ENCODE measurements at places on chromosomes 13 and 19.

- peaks cover 79% of the 10 kb centered on the region for H3K27me3 ChIP-seq
- H3K4me1 ChIP-seq: no peaks in the 10 kb centered on the region
- H3K36me3 ChIP-seq: no peaks in the 10 kb centered on the region
These were observed 8.5 kb upstream of the SIGLEC8 start for GRCh38 chr19:51466723-51467122.

DNA sequence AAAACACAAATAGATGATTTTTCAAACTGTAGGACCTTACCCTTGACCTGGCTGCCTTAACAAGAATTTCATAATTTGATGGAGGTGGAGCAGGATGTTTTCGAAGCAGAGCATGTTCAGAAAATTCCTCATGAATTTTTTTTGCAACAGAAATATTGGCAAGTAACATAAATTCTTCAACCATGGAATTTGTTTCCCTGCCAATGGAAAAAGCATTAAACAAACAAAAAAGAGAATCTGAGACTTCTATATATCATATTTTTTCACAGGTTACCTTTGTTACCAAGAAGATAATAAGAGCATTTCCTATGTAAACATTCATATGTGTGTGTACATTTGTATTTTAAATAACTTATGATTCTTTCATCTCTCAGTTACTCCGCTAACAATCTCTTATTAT lies 18.3 kb downstream of the DIS3 start:
- no peaks in the 10 kb centered on the region for H3K27me3 ChIP-seq
- no peak overlapping the region for H3K4me3 ChIP-seq
- H3K4me1 ChIP-seq: no peaks in the 10 kb centered on the region
- DNase-seq: no peak
- no peak overlapping the region for H3K27ac ChIP-seq

DNA sequence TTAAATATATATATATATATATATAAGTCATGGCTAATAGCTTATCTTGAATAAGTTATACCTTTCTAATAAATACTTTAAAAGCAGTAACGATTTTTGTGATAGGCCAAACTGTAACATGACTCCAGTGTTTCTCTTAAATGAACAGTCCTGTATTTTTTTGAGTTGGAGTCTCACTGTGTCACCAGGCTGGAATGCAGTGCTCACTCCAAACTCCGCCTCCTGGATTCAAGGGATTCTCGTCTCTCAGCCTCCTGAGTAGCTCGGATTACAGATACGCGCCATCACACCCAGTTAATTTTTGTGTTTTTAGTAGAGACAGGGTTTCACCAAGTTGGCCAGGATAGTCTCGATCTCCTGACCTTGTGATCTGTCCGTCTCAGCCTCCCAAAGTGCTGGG lies 814.2 kb upstream of the SLITRK5 start:
- no peaks in the 10 kb centered on the region for H3K36me3 ChIP-seq
- DNase-seq: no peak
- H3K27ac ChIP-seq: no peak overlapping the region
- H3K4me1 ChIP-seq: no peaks in the 10 kb centered on the region
- H3K27me3 ChIP-seq: no peaks in the 10 kb centered on the region
- no peak overlapping the region for H3K4me3 ChIP-seq

DNA sequence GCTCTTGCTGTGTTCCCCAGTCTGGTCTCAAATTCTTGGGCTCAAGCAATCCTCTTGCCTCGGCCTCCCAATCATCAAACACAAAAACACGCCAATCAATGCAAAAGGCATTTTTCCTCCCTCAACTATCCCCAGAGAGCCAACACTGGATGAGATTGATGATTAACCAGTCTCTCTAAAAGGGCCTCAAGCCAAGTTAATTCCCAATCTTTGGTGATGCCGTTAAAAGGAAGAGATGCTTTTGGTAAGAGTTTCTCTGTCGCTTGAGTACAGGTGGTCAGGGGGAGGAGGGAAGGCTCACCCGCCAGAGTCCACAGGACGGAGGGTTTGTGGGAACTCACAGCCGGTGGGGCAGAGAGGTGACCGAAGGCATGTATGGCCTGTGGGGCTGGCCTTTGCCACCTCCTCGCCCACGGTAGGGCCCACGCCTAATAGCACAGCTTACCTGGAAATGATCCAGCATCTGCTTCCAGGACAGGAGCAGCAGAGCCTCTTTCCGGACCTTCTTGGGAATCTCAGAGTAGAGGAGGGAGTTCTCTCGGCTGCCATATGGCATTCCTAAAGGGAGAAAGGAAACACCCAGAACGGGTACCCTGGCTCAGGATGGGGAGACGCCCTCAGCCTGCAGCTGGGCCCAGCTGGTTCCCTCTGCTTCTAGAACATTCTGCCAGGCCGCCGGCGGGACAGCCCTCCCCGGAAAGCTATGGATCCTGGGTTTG lies 18.1 kb downstream of the DPP9 start:
- H3K36me3 ChIP-seq: peaks cover 37% of the 10 kb centered on the region
- no peak for DNase-seq
- H3K4me1 ChIP-seq: peaks cover 14% of the 10 kb centered on the region
- no peak overlapping the region for H3K27ac ChIP-seq

DNA sequence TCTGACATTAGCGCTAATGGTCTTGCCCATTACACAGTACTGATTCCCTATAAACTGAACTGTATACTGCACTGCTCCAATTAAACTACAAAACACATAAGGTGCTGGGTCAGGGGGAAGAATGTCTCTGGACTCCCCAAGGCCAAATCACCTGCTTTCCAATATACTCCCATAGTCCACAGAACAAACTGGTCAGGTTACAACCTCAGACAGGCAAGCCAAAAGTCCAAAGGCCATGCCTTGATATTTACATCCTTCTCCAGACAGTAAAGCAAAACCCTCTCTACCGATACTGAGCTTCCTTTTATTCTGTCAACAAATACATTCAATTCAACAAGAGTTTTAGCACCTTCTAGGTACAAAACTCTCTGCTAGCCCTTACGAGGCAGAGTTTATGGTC lies 8.9 kb downstream of the ZNF541 start:
- H3K4me3 ChIP-seq: no peak overlapping the region
- H3K27me3 ChIP-seq: no peaks in the 10 kb centered on the region
- peaks cover 3% of the 10 kb centered on the region for H3K36me3 ChIP-seq
- no peak overlapping the region for H3K27ac ChIP-seq
- H3K4me1 ChIP-seq: peaks cover 4% of the 10 kb centered on the region

DNA sequence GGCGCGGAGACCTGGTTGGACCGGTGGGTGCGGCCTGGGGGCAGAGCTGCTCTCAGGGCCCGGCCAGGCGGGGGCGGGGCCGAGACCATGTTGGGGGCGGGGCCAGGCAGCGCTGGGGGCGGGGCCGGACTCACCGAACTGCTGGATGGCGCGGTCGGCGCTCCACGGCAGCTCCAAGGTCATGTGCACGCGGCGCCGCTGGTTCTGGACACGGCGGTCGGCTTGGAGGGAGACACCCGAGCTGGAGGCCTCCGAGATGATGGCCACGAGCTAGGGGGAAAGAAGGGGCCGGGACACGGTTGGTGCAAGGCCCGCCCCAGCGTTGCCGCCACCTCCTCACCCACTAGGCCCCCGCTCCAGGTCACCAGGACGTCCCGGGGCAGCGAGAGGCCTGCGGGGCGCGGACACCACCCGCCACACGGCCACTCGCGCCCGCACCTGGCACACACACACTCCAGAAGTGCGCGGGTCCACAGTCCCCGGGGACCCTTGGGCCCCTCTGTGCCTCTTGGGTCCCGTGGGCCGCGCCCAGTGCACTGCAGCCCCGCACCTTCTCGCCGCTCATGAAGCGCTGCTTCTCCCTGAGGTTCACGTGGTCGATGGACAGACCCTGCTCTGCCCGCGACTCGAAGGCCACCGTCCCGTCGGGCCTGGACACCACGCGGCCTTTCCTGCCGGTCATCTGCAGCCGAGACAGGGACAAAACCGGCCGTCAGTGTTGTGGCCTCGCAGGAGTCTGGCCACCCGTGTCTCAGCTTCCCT lies 8.7 kb downstream of the GPX4 start:
- H3K4me3 ChIP-seq: no peak overlapping the region
- DNase-seq: no peak
- no peaks in the 10 kb centered on the region for H3K27me3 ChIP-seq
- no peak overlapping the region for H3K27ac ChIP-seq
- no peaks in the 10 kb centered on the region for H3K4me1 ChIP-seq
- H3K36me3 ChIP-seq: peaks cover 59% of the 10 kb centered on the region

DNA sequence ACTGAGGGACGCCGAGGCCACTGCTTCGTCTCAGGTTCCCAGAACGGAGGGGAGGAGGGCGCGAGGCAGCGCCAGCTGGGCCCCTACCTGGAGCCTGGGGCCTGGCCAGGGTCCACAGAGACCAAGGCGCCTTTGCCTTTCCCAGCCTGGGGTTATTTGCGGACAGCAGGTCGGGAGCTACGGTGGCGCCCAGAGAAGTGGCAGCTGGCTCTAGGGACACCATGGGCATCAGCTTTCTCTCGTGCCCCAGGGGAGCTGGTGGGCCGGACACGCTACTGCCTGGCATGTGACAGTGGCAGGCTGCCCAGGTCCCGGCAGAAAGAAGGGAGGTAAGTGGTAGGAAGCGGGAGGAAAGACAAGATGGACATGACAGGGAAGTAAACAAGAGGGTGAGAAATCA lies 19.0 kb downstream of the AKT2 start:
- no peaks in the 10 kb centered on the region for H3K27me3 ChIP-seq
- no peak overlapping the region for H3K4me3 ChIP-seq
- peak overlapping the region; percentile 64 for H3K27ac ChIP-seq
- H3K4me1 ChIP-seq: peaks cover 26% of the 10 kb centered on the region

DNA sequence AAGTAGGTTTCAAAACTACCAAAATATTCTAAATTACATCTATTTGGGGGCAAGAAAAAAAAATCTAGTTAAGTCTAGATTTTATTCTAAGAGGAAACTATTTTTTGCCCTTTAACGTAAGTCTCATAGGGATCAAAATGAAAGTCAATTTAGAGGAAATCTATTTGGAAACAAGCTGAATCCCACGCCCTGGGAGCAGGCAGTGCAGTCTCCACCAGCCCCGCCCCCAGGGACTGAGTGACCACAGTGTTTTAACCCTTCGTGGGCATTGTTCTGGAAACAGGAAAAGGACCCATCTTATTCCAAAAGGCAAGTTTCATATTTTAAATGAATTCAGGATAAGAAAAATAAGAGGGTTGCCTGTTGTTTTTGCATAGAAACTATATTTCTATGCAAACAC lies 209.7 kb downstream of the SPRY2 start:
- no peak overlapping the region for H3K4me3 ChIP-seq
- no peaks in the 10 kb centered on the region for H3K27me3 ChIP-seq
- no peaks in the 10 kb centered on the region for H3K4me1 ChIP-seq
- no peaks in the 10 kb centered on the region for H3K36me3 ChIP-seq
- H3K27ac ChIP-seq: no peak overlapping the region
- DNase-seq: no peak

GRCh38 chr19:4689403-4689802 lies 19.3 kb upstream of the MYDGF start:
- no peaks in the 10 kb centered on the region for H3K27me3 ChIP-seq
- H3K4me3 ChIP-seq: no peak overlapping the region
- H3K36me3 ChIP-seq: peaks cover 46% of the 10 kb centered on the region
- H3K4me1 ChIP-seq: no peaks in the 10 kb centered on the region
- DNase-seq: no peak

DNA sequence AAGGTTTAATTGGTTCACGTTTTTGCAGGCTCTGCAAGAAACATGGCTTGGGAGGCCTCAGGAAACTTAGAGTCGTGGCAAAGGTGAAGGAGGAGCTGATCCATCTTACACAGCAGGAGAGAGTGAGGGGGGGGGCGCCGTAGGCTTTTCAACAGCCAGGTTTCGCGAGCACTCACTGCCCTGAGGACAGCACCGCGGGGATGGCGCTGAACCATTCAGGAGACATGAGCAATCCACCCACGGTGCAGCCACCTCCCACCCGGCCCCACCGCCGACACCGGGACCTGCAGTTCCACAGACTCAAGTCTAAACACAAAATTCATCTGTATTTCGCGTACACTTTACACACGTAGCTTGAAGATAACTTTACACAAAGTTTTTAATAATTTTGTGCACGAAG lies 73.6 kb downstream of the KDM4B start:
- peaks cover 16% of the 10 kb centered on the region for H3K36me3 ChIP-seq
- H3K27me3 ChIP-seq: no peaks in the 10 kb centered on the region
- no peak overlapping the region for H3K4me3 ChIP-seq
- no peak overlapping the region for H3K27ac ChIP-seq

DNA sequence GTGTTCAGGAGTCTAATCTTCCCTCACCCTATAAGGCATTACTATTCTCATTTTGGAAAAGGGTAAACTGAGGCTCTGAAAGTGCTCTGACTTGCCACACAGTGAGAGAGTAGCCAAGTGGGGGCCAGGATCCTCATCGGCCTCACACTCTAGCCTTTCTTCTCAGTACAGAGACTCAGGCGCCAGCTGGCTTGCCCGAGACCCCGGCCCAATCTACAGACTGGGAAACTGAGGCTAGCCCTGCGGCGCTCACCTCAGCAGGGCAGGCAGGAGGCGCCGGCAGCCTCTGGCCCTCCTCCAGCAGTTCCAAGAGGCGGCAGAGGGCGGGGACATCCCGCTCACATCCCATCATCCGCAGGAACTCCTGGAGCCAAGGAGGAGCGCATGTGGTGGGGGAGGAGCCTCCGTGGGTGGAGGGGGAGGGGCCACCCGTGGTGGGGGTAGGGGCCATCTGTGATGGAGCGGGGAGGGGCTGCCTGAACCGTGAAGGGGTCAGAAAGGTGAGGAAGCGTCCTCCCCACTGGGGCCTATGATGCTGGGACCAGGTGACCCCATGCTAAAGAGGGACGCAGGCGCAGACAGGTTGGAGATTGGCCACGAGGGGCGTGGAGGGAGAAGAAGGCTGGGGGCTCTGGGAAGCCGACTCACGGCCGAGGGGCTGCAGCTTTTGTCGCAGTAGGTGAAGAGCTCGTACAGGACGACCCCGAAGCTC lies 8.7 kb upstream of the INSL3 start:
- no peak for DNase-seq
- no peak overlapping the region for H3K4me3 ChIP-seq
- peaks cover 65% of the 10 kb centered on the region for H3K36me3 ChIP-seq
- peak overlapping the region; percentile 64 for H3K27ac ChIP-seq

GRCh38 chr13:41232578-41233480 lies 30.5 kb downstream of the MTRF1 start:
- DNase-seq: no peak
- peaks cover 22% of the 10 kb centered on the region for H3K36me3 ChIP-seq
- peaks cover 3% of the 10 kb centered on the region for H3K4me1 ChIP-seq
- H3K4me3 ChIP-seq: no peak overlapping the region
- no peaks in the 10 kb centered on the region for H3K27me3 ChIP-seq
- H3K27ac ChIP-seq: peak overlapping the region; percentile 76

GRCh38 chr13:45333251-45333976 lies 7.6 kb downstream of the TPT1 start:
- H3K4me3 ChIP-seq: peak overlapping the region; percentile 62
- H3K27ac ChIP-seq: peak overlapping the region; percentile 77
- H3K4me1 ChIP-seq: peaks cover 57% of the 10 kb centered on the region
- DNase-seq: no peak
- H3K36me3 ChIP-seq: peaks cover 48% of the 10 kb centered on the region
